Activated naive CD8-positive, alpha-beta T cell treated with anti-CD3 and anti-CD28 coated beads, Interleukin-2, amount 10 ng/mL, durations not matched to agents 7 days and 5 days (primary cell): ENCODE measurements at places on chromosomes 12 and 14. TPM values are rescaled to one million over a fixed set of nuclear protein-coding genes. Genes with fewer than 3 reads are reported as not detected.
A peak's percentile ranks its signal among the peaks of the same experiment; 100 is the strongest.

DNA sequence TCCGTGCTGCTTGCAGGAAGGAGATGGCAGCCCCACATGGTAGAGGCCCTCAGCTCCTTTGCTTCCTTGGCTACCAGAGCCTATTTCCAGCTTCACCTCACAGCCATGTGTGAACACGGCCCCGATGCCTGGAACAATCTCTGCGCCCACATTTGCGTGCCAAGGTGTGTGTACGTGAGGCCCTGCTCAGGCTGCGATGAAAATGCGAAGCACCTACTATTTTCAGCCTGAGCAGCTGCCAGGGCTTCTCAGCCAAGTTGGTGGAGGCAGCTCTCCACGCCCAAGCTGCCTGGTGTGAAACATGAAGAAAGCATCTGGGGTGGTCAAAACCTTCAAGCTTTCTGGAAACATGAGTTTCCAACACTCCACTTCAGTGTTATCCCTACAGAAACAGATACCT is 177.8 kb upstream of the EGLN3 start:
- DNase-seq = no peak

Gene PMEL
- total RNA-seq = not detected

- DNase-seq = no peak
Measured at GRCh38 chr12:93767524-93767863, 90.3 kb downstream of the CRADD start.

Gene INHBC
- total RNA-seq = 0.14 TPM

- peak; percentile 16 for DNase-seq
Measured at GRCh38 chr12:49912345-49913255, 8.9 kb upstream of the FAIM2 start.

GRCh38 chr14:68482772-68483395 is 310.0 kb downstream of the ZFP36L1 start:
- no peak for DNase-seq

DNA sequence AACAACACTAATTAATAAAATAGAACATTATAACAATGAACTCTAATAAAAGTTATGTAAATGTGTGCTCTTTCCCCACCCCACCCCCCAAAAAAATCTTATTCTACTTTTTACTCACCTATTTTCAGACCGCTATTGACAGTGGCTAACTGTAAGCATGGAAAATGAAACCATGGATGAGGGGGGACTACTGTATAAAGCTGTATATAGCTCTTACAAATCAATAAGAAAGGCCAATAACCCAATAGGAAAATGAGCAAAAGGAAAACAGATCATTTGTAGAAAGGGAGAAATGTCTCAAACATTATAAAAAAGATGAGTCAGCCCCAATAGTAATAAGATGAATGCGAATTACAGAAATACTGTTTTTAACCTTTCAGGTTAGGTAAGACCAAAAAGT is 27.4 kb downstream of the YEATS4 start:
- no peak for DNase-seq

GRCh38 chr14:94974893-94975292 is 182.4 kb downstream of the DICER1 start:
- no peak for DNase-seq

DNA sequence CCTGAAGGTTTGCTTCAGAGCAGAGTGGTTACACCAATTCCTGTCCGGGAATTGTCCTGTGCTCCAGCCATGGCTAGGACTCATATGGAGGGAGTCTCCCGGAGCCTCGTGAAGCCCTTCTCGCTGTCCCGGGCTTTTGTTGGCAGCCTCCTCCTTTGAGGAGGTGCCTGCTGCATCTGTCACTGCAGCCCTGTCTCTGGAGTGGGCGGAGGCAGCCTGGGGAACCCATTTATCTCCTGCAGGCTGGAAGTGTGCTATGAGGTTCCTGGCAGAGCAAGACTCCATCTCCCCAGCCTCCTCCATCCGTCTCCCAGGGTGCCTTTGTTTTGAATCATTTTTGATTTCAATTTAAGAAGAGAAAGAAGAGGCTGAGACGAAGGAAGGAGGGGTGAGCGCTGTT is 355.3 kb downstream of the GLT1D1 start:
- DNase-seq = no peak

DNA sequence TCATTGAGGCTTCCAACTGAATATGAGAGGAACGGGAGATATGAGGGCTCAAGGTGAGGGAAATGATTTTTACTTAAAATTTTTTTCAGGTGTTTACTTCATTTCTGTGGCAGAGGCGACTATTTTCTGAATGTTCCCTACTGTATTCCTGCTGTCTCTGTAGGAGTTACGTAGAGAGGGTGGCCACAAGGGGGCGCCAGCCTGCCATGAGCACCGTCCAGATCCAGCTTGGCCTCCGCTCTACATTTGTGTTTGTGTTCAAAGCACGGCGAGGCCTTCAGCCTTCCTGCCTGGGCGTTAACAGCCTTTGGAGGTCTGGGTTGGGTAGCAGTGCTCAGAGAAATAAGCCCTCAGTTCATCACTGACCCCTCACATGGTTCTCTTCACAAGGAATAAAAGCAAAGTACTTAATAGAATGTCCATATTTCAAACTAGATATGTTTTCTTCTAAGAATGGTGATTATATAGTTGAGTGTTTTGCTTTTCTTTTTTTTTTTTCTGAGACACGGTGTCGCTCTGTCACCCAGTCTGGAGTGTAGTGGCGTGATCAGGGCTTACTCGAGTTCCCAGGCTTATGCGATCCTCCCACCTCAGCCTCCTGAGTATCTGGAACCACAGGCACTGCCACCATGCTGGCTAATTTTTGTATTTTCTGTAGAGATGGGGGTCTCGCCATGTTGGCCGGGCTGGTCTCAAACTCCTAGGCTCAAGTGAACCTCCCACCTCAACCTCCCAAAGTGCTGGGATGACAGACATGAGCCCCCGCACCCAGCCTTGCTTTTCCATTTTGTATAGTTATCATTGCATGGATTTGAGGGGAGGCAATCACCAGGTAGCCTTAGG is 22.3 kb downstream of the CKB start:
- DNase-seq = peak; percentile 82

DNA sequence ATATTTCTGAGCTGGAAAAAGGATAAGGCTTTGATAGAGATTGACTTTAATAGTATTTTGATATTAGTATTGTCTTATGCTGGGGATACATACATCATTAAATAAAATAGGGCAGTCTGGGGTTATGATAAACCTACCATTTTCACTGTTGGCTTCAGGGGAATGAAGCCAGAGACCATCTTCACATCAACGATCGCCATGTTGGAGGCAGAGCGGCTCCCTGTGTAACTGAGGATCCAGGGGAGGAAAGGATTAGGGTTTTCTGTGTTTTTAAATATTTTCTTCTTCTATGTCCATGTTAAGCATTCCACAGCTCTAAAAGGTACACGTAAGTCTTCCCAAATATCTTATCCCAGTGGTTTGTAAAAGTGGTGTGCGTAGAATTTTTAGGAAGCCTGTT is 45.4 kb downstream of the A2M start:
- no peak for DNase-seq

GRCh38 chr12:42076976-42077375 is 67.7 kb downstream of the GXYLT1 start:
- DNase-seq = no peak

DNA sequence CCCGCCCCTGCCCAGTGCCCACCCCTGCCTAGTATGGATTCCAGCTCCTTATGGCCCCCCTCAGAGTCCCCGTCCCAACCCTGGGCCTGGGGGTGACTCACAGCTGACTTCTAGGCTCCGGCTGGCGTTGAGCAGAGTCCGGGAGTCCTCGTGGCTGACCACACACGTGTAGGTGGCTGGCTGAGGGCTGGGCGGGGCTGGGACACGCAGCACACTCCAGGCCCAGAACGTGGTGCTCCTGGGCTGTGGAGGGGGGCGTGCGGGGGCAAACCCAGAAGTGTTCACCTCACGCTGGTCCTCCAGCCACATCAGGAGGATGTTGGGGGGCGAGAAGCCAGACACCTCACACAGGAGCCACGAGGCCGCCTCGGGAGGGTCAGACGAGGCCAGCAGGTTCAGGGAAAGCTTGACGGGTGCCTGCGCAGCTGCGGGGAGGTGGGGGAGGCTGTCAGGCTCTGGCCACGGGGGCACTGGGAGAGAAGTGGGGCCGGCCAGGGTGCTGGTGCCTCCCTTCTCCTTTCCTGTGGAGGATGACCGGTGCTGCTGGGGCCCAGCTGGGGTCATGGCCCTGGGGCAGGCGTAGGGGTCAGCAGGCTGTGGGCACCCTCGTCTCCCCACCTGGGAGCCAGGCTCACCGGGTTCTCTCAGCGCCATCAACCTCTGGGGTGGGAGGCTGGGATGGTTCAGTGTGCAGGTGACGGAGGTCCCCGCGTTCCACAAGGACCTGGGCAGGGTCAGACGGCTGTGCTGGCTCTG is 314.1 kb downstream of the TMEM121 start:
- no peak for DNase-seq

Gene CCDC177
- total RNA-seq = not detected

- DNase-seq = no peak
Measured at GRCh38 chr12:87136330-87136976, 880.3 kb upstream of the MGAT4C start.

DNA sequence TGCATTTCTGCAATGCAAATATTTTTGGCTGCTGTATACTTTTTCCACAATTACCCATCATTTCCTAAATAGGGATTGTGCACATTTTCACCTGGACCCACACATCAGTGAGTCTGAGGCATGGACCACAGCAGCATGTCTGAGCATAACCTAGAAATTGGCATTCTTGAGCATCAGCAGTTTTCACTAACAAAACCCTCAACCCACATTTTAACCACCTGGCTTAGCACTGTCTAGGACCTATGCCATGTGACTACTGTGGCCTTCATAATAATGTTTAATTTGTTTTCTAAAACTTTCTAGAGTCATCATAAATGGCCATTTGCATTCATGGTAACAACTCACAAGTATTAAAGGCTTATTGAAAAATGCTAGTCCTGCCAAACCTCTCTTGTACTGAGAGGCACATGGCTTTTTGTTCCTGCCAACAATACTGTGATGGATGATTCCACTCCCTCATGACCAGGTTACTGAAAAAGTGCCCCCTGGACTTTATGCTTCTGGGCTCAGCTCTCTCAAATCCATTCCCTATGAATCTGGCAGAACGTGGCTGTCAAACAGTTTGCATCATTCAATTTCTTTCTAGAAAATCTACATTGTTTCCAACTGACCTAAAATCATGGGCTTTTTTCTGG is 240.0 kb downstream of the MDGA2 start:
- DNase-seq = no peak

- DNase-seq = peak; percentile 75
Measured at GRCh38 chr12:57430112-57430930, 522 bp downstream of the R3HDM2 start.

DNA sequence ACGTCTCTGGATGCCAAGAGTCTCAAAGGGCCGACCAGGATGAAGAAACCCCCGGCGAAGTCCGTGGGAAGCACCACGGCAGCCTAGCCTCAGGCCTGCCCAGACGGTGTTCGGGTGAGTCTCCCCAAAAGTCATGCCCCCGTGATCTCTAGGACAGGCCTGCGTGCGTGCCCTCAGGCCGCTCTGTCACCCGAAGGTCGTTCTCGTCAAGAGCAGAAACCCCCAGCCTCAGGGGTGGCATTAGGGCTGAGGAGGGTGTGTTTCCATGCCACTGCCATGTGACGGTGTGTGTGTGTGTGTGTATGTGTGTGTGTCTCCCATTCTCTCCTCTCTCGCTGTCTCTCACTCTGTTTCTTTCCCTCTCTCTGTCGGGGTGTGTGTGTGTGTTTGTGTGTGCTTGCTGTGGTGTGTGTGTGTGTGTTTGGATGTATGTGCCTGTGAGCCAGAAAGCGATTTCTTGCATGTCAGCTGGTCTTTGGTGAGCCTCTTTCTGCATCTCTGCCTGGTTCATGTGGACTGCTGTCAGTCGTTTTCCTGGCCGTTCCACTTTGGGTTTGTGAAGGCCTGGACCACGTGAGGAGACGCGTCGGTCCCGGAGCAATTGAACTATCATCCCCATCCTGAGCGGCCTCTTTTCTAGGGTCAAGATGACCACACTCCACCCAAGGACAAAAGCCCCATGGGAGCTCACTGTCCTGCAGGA is 772.5 kb upstream of the ALG10B start:
- no peak for DNase-seq

GRCh38 chr12:7583471-7583870 is 79.9 kb upstream of the CD163 start:
- DNase-seq = no peak

GRCh38 chr12:111438481-111438880 is 32.8 kb downstream of the SH2B3 start:
- DNase-seq = no peak

DNA sequence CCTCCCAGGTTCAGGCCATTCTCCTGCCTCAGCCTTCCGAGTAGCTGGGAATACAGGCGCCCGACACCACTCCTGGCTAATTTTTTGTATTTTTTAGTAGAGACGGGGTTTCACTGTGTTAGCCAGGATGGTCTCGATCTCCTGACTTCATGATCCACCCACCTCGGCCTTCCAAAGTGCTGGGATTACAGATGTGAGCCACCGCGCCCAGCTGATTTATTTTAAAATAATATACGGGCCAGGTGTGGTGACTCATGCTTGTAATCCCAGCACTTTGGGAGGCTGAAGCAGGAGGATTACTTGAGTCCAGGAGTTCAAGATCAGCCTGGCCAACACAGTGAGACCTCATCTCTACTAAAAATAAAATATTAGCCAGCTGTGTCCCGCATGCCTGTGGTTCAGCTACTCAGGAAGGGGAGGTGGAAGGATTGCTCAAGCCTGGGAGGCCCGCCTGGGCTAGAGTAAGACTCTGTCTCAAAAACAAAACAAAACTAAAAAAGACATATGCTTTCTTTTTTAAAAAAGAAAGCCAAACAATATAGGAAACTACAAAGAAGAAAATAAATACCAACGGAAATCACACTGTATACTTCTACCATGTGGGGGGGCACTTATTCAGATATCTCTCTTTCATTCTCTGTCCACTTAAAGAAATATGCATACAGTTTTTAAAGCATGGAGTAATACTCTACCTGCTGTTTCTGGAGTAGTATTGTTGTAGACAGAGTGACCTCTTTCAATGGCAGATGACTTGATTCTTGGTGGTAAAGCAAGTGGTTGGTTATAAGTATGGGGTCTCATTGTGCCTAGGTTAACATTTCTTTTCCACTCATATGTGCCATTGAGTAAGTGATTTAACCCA is 930 bp upstream of the MIA2 start:
- DNase-seq = no peak
